ENCODE measurements at places on chromosomes 3 and 15.

- DNase-seq: no peak
Observed at GRCh38 chr3:59608356-59608755, 558.5 kb upstream of the CFAP20DC start.

DNA sequence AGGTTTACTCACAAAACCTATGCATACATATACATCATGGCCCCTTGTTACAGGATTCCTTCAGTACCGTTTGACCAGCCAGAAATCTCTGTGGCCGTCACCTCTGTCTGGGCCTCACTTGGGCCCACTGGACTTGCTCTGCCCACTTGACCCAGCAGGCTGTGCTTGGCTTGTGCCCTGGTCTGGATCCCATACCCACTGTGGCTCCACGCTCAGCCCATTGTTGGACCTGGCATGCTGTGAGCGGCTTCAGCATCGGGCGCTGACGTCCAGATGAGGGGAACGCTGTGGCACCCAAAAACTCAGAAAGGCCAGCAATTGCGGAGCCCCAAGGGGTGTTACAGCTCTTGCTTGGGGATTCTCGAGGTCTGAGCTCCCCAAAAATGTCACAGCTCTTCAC, 733.6 kb downstream of the PLOD2 start:
- no peak for DNase-seq

DNA sequence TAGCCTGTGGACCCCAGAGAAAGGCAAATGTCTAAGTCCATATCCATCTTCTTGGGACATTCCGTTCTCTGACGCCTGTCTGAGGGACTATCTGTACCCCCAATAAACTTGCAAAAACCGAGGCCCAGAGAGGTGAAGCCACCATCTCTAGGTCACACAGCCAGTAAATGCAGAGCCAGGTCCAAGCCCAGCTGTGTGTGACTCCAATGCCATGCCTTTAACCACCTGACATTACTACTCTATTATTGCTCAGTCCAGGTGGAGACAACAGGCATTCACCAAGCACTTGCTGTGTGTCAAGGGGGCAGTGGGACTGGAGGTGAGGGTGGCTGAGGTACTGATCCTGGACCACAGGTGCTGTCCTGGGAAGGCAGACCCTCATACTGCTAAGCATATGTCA, 25.4 kb downstream of the CYP8B1 start:
- DNase-seq: no peak

DNA sequence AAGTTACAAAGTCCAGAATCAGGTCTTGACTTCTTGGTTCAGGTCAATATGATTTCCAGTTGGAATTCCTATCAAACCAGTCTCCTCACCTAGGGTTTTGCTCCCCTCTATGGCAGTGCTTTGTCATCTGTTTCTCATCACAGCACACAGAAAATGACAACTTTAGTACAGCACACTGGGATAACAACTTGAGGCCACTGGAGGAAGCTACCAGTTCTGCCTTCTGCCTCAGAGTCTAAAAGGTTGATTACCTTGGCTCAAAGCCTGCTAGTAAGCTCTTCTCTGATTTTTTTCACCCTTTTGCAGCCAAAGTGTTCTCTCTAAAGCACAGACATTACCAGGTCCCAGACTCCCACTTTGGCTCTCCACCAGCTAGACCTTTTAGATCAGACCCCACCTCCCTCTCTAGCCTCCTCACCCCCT, 24.8 kb upstream of the TRIM59 start:
- no peak for DNase-seq

DNA sequence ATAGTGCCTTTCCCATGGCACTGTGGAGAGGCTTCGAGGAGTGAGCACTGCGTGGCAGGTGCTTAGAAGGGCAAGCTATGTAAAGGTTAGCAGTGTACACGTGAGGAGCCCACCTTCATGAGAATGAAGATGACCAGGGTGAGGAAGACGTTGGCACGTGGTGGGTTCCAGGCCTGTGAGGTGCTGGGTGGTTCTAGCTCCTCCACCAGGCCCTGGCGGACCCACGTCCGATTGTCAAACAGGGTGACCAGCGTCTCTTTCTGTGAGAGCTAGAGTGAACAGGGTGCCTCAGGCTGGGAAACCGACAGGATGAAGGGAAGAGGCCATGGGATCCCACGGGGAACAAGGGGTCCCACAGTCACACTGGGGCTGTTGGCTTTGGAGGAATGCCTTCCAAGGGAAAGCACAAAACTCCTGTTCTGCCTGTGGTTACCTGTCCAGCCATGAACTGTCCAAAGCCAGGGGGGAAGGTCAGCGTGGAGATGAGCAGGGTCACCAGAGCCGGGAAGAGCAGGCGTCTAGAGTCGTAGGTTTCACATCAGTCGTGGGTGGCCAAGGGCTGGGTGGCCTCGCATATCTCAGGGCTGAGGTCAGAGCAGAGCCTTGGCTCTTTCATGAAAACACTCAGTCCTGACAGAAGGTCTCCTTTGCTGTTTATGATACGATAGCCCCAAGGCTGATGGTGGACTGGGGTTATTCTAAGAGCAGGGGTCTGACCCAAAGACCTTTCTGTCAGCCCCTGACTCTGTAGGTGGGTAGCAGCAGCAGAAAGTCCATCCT, 6.0 kb downstream of the CLCN2 start:
- DNase-seq: no peak

GRCh38 chr15:66839506-66840112, 137.6 kb downstream of the SMAD6 start:
- no peak for DNase-seq

DNA sequence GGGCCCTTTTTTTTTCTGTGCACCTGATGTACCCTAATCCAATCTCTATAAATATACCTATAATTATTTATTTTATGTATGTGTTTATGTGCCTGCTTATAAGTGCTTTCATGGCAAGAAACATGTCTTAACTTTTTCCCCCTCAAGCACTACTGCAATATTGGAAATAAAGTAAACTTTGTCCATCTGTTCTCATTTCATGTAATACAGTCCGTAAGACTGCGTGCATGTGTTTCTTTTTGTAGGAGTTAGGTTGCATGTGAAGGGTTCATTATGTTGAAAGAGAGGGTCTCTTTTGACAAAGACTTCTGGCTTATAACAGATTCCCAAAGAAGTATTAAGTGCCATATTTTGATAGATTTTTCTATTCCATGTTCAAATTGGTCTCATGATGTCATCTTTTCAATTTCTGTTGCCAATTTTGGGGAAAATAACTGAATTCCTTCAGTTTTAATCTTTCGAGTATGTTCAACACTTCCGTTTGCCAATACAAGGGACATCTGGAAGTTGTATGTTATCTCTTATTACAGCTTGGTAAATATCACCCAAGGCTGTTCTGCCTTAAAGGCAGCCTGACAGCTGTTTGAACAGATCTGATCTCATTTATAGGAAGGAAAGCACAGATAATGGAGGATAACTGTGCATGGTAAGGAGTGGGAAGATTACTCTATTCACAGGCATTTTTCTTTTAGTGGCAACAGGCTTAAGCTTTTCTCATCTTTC, 273.1 kb upstream of the SGO1 start:
- DNase-seq: no peak

DNA sequence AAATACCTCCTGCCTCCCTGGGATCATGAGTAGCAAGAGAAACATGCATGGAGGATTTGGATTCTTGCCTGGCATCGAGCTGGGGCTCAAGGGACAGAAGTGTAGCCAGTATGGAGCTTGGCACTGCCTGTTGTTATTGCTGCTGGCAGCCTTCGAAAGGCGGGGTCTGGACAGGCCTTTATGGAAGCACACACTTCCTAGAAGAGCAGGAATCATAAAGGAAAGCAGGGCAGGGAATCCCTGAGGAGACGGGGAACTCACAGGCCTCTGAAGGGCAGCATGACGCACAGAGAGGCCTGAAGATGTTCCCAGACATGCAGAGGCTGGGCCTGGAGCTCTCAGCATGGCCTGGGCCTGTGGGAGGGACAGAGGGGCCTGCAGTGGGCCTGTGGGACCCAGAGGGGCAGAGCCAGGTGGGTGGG, 18.6 kb upstream of the SLC41A3 start:
- no peak for DNase-seq

- DNase-seq: no peak
Observed at GRCh38 chr3:120130656-120131055, 36.4 kb upstream of the GSK3B start.

DNA sequence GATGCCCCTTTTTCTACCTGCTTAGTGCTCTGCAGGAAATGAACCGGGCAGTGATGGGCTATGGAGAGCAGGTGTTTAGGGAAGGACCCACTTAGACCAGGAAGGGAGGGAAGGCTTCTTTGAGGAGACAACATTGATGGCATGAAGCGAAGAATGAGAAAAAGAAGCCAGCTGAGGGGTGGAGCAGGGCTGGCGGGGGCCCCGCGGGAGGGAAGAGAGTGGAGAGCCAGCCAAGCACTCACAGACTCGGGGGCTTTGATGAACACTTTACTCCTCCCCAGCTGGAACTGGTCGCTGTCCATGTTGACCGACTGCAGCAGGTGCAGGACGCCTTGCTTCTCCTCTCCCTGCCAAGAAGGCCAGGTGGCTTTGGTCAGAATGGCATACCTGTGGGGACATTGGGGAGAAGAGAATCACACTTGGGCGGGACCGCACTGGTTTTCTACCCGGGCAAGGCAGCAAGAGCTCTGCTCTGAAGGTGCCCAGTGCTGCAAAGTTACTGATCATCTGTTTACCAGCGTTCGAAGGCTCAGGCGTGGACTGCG, 28.4 kb upstream of the LDHAL6B start:
- DNase-seq: no peak

DNA sequence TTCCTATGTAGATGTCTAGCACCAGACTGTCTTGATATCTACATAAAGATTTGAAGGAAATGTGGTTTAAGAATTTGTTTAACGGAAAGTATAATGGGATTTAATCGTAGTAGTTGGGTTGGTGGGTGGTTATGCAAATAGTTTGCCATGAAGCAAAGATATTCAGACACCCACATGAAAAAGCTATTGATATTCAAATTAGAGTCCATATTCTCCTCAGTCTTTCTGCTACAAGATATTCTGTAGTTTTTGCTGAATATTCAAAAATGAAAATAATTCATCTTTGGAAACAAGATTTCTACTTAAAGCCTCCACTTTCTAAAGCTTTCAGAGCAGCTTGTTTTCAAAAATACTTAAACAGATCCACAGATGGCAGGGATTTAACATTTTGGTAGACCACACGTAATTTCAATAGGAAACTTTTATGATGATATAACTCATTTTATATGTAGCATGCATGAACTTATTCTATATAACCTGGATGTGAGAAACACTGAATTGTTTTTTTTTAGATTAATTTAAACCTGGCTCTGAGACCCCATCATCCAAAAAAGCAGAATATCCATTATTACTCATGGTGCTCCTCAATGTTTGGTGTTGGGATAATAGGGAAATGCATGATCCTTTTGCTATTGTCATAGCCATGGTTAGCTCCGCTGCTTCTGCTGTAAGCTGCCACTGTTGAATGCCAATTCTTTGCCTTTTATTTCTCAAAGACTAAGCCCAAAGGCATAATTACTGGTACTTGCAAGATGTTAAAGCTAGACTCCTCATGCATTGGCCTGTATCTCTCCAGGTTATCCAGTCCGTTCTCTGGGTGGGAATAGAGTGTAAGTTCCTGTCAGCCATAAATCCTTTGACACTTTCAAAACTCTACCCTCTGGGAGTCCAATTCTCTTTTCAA, 98.0 kb downstream of the GMNC start:
- DNase-seq: no peak

GRCh38 chr3:13657660-13658435, 108.9 kb downstream of the FBLN2 start:
- DNase-seq: no peak

DNA sequence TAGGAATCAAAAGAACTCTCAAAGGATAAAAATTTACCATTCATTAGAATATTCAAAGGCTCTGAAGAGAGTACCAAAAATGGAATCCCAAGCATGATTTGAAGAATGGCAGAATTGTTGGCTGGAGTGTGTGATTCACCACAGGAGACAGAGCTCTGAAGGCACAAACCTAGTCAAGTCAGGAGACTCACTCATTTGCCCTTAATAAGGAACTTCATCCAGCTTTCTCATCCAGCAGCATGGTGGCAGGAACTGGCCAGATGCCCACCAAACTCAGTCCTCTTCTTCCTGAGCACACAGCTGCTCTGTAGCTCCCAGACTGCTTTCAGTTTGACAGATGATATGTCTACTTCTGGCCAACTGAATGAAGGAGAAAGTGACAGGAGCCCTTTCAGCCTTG, 16.5 kb upstream of the HEG1 start:
- no peak for DNase-seq

- peak; percentile 58 for DNase-seq
Observed at GRCh38 chr15:89177633-89178306, 43.6 kb downstream of the RLBP1 start.

DNA sequence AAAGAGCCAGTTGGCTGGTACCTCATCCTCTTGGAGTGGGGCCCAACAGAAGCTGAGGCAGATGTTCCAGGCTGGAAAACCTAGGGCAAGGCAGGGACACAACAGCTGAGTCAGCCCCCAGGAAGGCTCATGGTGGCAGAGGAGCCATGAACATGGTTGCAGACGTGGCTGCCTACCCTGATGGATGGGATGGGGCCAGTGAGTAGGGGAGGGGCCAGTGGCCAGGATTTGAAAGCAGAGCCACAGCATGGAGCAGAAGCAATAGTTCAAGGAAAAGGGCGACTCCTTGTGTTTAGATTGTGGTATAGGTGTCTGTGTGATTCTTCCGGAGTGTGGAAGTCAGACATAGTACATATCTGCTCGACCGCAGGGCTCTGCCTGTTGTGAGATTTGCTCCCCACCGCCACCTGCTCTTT, 24.2 kb downstream of the PXYLP1 start:
- DNase-seq: peak; percentile 96

- DNase-seq: no peak
Observed at GRCh38 chr3:153400641-153401040, 238.6 kb downstream of the RAP2B start.

DNA sequence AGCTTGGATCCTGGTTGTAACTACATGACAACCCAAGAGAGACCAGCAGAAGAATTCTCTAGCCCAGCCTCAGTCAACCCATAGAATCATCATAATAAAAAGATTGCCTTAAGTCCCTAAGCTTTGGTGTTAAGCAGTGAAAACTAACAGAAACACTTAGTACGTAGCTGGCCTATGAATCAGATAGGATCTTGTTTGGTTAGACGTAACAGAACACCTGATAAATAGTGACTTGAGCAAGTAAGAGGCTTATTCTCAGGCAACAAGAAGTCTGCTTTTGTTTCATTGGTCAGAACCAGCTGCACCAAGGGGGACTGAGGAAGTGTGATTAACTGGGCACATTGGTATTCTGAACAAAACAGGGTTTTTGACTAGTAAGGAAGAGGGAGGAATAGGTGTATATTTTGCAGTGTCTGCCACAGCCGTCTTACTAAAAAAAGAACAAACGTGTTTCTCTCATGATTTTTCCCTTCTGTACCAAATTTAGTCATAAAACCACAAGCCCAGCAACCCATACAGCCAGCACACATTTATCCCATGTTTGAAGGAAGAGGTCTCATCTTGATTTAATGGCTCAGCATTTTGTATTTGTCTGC, 53.3 kb upstream of the GLCE start:
- no peak for DNase-seq

GRCh38 chr3:172142051-172142863, 102.9 kb downstream of the FNDC3B start:
- DNase-seq: no peak

DNA sequence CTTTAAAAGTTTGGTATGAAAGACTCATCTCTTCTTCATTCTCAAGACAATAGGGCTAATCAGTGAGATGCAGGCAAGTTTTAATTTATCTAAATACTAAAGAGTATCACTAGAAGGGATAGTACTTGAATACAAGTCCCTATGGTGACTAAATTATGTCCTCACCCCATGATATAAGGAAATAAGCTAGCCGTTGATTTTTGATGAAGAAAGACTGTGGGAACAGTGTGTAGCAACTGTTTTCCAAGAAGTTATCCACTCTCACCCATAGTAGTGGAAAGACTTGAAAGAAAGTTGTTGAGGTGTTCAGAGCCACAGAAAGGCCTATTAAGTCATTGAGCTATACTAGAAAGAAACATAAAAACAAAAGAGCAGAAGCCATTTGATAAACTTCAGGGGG, 36.7 kb downstream of the PIK3CA start:
- DNase-seq: no peak
